ENCODE measurements at places on chromosomes 4 and X. TPM values are rescaled to one million over a fixed set of nuclear protein-coding genes. Genes with fewer than 3 reads are reported as not detected.

The ETNPPL gene
- total RNA-seq: not detected

The CT45A5 gene
- not detected for total RNA-seq

The TMEM271 gene
- total RNA-seq: not detected

The SHROOM2 gene
- total RNA-seq: under 0.01 TPM

The HS6ST2 gene
- 0.14 TPM for total RNA-seq

The GATA1 gene
- not detected for total RNA-seq

The NPY2R gene
- not detected for total RNA-seq

The MSX1 gene
- total RNA-seq: 7.8 TPM

The DIPK2B gene
- not detected for total RNA-seq

The CYTL1 gene
- total RNA-seq: 3.1 TPM

The PABPC1L2B gene
- not detected for total RNA-seq

The CT55 gene
- total RNA-seq: not detected

The FAM199X gene
- 12.2 TPM for total RNA-seq

The EVC gene
- 36.8 TPM for total RNA-seq

The GYPA gene
- not detected for total RNA-seq

The RIPPLY1 gene
- total RNA-seq: not detected

The SPANXD gene
- not detected for total RNA-seq

The TLR6 gene
- 1.4 TPM for total RNA-seq

The SMIM10 gene
- total RNA-seq: 7.8 TPM

The ZNF330 gene
- 42.0 TPM for total RNA-seq

The AGA gene
- 77.3 TPM for total RNA-seq

The UGT8 gene
- total RNA-seq: not detected

The HTR2C gene
- under 0.01 TPM for total RNA-seq

The CPZ gene
- 14.5 TPM for total RNA-seq

The SMARCA1 gene
- 58.9 TPM for total RNA-seq

The TMSB15C gene
- total RNA-seq: 3.3 TPM

The BEND4 gene
- 0.09 TPM for total RNA-seq

The CT83 gene
- not detected for total RNA-seq

The ARX gene
- total RNA-seq: not detected

The C4orf51 gene
- total RNA-seq: not detected

The EDA2R gene
- 13.6 TPM for total RNA-seq

The PNMA6A gene
- 1.6 TPM for total RNA-seq

The ZNF711 gene
- 0.37 TPM for total RNA-seq
